ENCODE measurements at places on chromosomes 3 and 15.

GRCh38 chr15:79432345-79433275 lies 474 bp downstream of the MINAR1 start:
- no peak for DNase-seq

DNA sequence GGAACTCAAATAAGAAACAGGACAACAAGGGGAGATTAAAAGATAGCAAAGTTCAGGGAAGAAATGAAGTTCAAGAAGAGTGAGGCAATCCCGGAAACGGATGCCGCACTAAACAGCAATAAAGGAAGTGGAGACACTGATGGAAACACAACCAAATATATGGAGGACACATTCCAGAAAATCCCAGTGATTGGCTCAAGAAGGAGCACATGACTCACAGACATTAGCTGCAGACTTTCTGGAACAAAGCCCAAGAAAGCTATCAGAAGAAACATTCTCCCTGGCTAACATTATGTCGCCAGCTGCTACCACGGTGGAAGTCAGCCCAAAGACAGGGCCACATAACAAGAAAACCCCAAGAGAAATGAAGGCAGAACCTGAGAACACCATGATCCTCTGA lies 18.1 kb upstream of the VGLL4 start:
- no peak for DNase-seq

GRCh38 chr15:72540606-72541237 lies 66.6 kb downstream of the ARIH1 start:
- no peak for DNase-seq

GRCh38 chr3:73766599-73767381 lies 142.0 kb upstream of the PDZRN3 start:
- DNase-seq: no peak

GRCh38 chr3:159733194-159733860 lies 255.3 kb upstream of the IL12A start:
- DNase-seq: no peak

GRCh38 chr3:16362770-16363169 lies 97.8 kb downstream of the OXNAD1 start:
- no peak for DNase-seq

- DNase-seq: no peak
These were observed 29.6 kb downstream of the TPM1 start for GRCh38 chr15:63072023-63072650.

DNA sequence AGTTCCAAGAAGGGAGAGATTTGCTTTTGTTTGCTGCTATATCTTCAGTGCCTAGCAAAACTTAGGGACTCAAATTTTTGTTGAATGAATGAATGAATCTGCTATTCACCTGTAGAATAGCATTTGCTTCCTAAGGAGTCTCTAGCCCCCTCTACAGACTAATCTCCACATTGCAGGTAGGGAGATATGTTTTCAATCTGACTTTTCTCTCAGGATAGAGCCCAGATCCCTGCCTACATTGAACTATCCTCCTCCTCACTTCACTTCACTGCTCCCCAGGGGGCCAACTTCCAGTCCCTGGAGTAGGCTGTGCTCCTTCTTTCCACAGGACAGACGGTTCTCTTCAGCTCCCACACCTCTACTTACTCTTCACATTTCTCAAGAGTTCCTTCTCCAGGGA lies 81.9 kb upstream of the PTX3 start:
- DNase-seq: no peak

DNA sequence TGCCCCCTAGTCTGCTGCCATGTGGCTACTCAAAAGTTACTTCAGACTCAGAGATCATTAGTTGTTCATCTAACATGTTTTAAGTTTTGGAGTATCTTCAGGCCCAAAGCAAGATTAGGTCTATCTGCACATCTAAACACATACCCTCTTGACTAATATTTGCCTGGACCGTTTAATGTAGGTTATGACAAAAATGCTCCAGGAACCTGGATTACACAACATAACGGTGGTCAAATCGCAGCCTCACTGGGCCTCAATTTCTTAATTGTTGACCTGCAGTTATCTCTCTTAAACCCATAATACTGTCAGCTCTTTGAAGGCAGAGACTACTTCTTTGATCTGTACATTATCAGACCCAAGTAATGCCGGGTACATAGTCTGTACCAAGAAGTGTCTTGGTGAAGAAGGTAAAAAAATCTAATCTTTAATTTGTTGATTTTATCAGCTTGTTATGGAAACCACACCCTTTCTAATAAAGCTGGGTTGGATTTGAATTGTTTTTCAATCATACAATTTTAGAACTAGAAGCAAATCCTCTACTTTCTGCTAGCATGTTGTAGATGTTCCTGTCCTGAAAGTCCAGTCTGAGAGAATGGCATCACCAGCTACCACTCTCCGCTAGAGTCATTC lies 3.6 kb downstream of the SNRK start:
- DNase-seq: no peak

DNA sequence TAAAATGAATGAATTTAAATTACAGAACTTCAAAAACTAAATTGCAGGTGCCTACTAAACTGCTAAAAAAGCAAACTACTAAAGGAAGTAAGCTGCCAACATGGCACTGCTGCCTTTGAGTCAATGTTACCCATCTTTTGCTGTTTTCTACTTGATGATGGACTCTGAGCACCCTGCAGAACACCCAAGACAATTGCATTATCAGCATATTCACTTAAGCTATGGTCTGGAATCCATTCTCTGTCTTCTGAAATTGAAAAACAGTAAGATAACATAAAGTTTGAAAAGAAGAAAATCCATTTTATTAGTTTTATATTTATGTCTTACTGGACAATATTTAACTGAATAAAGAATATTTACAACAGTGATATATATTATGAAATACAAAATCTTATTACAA lies 91.4 kb downstream of the ZBBX start:
- DNase-seq: no peak

DNA sequence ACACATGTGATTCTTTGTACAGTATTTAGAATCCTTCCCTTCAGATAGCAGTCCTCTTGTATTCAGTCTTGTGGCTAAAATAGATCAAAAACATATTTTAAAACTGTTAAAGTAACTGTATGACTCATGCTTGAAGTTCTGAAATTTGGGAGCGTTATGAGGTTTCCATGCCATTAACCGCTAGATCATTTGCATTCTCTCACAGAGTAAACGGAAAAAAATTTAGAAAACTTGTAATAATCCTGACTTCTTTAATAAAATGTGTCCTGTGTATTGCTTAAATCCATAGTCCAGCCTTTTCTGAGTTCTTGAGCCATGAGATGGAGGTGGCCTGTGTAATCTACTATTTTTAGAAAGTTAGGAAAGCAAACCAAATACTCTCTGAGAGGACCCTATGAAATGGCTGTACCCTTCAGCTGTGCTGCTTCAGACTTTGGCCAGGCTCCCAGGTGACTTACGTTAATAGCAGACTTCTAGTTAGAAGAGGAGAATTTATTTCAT lies 33.8 kb downstream of the MBNL1 start:
- no peak for DNase-seq

- no peak for DNase-seq
These were observed 171.3 kb downstream of the ITPR1 start for GRCh38 chr3:4664412-4664811.

DNA sequence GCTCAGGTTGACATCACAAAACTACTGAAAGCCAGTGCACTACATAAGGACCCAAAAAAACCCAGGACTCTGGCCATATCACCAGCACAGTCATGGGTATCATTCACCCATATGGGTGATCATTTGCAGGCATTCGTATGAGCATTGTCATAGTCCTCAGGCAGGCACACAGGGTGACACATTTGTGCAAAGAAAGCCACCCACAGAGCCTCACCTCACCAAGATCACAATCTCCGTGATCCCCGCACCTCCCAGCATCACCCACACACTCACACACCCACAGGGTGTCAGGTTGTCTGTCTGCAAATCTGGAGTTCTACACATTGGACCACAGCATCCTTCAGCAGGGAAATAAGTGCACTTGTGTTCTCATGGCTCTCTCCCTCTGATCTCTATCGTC lies 166.0 kb upstream of the LPP start:
- no peak for DNase-seq

- DNase-seq: no peak
These were observed 103.3 kb downstream of the STT3B start for GRCh38 chr3:31636049-31636448.

DNA sequence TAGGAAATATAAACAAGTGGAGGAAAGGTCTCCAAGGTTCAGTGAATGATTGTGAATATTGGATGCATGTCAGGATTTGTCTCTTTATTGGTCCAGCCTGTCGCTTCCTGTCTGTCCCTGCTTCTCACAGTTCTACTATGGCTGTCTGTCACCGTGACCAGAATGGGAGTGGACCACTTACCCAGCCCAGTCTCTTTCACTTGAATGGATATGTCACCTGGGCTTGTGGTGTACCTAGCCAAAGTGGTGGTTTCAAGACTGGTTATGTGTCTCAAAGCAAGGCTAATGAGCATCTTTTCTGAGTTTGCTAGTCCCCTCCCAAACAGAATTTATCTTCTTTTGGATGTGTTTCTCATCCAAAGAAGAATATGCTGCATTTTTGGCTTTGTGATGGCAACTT lies 231.7 kb downstream of the PTPRG start:
- DNase-seq: no peak

GRCh38 chr3:141928631-141929270 lies 52.3 kb downstream of the ATP1B3 start:
- no peak for DNase-seq

DNA sequence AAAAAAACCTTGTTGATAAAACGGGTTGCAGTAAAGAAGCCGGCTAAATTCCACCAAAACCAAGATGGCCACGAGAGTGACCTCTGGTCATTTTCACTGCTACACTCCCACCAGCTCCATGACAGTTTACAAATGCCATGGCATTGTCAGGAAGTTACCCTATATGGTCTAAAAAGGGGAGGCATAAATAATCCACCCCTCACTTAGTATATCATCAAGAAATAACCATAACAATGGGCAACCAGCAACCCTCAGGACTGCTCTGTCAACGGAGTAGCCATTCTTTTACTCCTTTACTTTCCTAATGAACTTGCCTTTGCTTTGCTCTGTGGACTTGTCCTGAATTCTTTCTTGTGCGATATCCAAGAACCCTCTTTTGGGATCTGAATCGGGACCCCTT lies 14.4 kb upstream of the CDC25A start:
- DNase-seq: no peak

DNA sequence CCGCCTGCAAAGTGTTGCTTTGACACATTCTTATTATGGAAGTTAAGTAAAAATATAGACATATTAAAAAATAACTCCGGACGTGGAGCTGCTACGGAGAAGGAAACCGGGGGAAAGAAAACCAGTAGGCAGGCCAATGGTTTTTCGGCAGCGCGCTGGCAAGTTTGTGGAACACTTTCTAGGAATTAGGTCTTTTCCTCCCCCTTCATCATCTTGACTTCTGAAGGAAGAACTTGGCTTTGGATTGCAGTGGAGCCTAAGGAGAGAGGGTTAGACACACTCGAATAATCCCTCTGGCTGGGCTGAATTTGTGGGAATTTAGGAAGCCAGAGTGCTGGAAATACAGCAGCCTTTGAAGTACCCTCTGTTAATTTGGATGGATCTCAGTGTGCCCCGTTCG lies 317 bp downstream of the ROBO2 start:
- DNase-seq: no peak

GRCh38 chr15:51299187-51300015 lies 39.0 kb downstream of the CYP19A1 start:
- DNase-seq: no peak

DNA sequence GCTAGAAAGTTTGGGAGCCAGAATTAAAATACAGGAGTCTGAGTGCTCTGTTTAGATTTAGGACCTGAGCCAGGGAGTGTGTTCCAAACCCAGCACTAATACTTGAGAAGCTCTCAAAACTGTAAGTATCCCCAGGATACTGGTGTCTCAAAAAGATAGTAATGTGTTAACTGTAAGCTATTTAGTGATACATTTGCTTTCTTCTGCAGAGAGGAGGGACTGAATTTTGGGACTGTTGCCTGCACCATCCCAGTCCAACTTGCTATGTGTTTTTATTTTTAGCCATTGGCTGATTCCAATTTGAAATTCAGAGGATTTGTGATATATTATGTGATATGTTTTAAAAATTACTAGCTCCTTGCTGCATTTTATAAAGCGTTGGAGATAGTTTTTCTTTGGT lies 31.5 kb downstream of the UBE2E1 start:
- DNase-seq: no peak

DNA sequence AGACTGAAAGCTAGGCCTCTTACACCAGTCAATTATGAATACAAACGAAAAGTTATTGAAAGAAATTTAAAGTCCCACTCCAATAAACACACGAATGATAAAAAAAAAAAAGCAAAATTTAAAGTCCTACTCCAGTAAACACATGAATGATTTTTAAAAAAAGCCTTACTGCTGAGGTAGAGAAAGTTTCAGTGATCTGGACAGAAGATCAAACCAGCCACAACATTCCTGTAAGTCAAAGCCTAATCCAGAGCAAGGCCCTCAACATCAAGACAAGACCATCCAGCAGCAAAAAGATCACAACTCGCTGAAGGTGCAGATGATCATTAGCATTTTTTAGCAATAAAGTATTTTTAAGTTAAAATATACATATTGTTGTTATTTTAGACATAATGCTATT lies 95.6 kb upstream of the LIPC start:
- DNase-seq: no peak

DNA sequence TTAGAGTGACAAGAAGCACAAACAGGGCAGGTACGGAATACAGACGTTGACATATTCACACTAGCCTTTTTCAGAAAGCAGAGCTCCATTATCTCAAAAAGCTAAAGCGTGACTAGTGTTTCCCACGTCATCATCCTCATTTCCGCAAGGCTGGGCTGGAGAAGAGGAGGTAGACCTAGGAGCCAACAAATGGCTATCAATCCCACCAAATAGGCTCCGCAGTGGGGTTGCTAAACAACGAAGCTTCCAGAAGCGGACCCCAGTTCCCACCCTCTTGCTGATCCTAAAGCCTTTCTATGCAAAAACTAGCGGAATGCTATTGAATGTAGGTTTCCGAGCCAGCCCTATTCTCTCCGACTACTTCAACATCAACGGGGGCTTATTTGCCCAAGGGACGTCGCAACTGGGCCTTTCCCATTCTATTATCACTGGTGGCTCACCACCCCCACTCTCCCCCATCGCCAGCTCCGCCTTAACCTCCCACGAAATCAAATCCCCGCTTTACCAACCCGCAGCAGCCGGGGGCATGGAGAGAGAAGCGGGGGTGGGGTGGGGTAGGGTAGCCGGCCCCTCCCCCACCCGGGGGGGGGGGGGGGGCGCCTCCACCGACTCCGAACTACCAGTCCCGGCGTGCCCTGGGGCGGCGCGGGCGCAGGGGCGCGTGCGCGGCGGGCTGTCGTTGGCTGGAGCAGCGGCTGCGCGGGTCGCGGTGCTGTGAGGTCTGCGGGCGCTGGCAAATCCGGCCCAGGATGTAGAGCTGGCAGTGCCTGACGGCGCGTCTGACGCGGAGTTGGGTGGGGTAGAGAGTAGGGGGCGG lies at the start of gene MORF4L1:
Gene MORF4L1, plus strand, starts transcription at position 736 of the 817 bp plus-strand sequence. CDS start 128 bp downstream, outside the sequence.
- DNase-seq: peak; percentile 67

DNA sequence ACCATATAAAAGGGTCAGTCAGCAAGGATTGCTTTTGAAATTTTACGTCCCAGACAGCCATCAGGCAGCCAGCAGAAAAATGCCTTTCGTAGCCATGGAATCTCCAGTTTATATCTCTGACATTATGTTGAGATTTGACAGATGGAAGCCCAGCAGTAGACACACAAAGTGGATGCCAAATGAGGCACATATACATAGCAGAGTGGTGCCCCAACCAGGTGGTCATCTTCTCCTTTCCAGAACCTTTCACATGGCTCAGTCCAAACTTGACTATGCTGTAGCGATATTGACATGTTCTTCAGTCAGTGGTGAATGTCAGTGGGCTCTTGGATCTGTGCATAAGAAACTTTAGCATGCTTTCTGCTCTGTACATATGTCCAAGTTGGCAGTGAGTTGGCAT lies 123.3 kb upstream of the GBE1 start:
- no peak for DNase-seq

GRCh38 chr3:113035387-113035982 lies 44.7 kb downstream of the GTPBP8 start:
- DNase-seq: no peak
